ENCODE measurements at places on chromosomes 7 and 10. TPM values are rescaled to one million over a fixed set of nuclear protein-coding genes. Genes with fewer than 3 reads are reported as not detected.

DNA sequence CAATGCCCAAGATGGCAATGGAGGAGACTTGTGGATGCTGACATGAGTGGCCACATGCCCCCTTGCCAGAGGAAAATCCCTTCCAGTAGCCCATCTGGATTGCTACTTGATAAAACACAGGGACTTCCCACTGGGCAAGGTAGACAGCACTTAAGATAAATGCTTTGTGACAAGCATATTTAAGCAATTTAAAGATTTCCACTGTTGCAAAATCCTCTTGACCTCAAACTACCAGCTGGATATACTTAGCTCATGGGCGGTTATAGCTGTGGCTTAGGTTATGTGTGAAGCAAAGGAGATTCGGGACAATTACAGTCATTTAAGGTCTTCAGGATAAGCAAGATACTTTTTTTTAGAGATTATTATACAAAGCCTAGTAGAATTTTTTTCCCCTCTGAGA, 238.1 kb downstream of the BMPER start:
- no peaks in the 10 kb centered on the region for H3K4me1 ChIP-seq
- DNase-seq = no peak
- no peaks in the 10 kb centered on the region for H3K36me3 ChIP-seq
- no peak overlapping the region for H3K4me3 ChIP-seq
- no peak overlapping the region for H3K27ac ChIP-seq

DNA sequence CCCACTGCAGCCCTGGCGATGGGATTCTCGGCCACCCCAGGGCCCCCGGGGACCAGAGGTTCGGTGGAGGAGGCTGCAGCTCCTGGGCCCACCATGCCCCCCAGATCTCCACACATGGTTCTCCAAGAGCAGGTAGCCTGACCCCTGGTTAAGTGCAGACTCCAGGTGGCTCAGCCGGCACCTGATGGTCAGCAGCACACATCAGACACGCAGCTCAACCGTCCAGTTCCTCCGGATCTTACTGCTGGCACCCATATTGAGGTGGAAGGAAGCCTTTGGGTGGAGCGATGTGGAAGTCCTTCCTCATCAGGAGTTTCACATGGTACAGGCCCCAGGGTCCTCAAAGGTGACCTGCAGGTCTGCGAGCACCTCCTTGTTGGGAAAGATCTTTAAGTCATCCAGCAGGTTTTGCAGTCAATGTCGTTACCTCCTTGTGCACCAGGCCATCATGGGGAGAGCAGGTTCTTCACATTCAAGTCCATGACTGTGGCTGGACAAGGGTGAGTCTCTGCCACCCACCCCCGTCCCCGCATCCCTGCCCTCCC, 74.2 kb upstream of the EEPD1 start:
- no peak overlapping the region for H3K4me3 ChIP-seq
- no peaks in the 10 kb centered on the region for H3K27me3 ChIP-seq
- H3K4me1 ChIP-seq = no peaks in the 10 kb centered on the region
- no peaks in the 10 kb centered on the region for H3K36me3 ChIP-seq
- no peak overlapping the region for H3K27ac ChIP-seq
- DNase-seq = no peak

The CPN1 gene
- total RNA-seq = not detected

The DDC gene
- not detected for total RNA-seq

GRCh38 chr7:21044384-21044783, 257.7 kb upstream of the SP8 start:
- no peaks in the 10 kb centered on the region for H3K36me3 ChIP-seq
- DNase-seq = no peak
- H3K27ac ChIP-seq = no peak overlapping the region
- H3K4me1 ChIP-seq = no peaks in the 10 kb centered on the region

GRCh38 chr7:151611878-151612277, 92.2 kb upstream of the RHEB start:
- H3K4me1 ChIP-seq = no peaks in the 10 kb centered on the region
- H3K27ac ChIP-seq = no peak overlapping the region
- H3K4me3 ChIP-seq = no peak overlapping the region
- no peaks in the 10 kb centered on the region for H3K27me3 ChIP-seq
- DNase-seq = no peak
- peaks cover 6% of the 10 kb centered on the region for H3K36me3 ChIP-seq

The STAM gene
- 26.9 TPM for total RNA-seq

- H3K4me3 ChIP-seq = no peak overlapping the region
- H3K27me3 ChIP-seq = no peaks in the 10 kb centered on the region
- H3K4me1 ChIP-seq = no peaks in the 10 kb centered on the region
- no peak overlapping the region for H3K27ac ChIP-seq
- DNase-seq = no peak
Measured at GRCh38 chr7:64465551-64465950, 97.3 kb downstream of the ZNF680 start.

DNA sequence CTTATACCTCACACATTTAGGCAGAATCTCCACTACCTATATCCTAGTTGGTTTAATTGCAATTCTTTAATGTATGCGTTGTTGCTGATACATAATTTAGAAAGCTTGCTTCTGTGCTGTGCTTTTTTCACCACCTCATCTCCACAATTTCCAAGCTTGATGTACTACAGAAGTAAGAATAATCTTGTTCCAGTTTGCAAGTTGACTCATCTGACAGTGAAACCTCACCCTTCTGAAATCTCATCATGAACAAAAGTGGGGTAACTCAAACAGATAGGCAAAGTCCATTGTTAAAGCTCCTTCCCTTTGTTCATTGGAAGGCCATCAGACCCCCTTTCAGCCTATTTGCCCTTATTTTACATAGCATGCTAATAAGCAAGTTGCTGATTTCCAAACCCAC, 13.6 kb downstream of the EIF4EBP2 start:
- H3K4me1 ChIP-seq = no peaks in the 10 kb centered on the region
- H3K27me3 ChIP-seq = no peaks in the 10 kb centered on the region
- H3K27ac ChIP-seq = no peak overlapping the region
- no peak for DNase-seq
